ENCODE measurements at places on chromosomes 4 and X.

DNA sequence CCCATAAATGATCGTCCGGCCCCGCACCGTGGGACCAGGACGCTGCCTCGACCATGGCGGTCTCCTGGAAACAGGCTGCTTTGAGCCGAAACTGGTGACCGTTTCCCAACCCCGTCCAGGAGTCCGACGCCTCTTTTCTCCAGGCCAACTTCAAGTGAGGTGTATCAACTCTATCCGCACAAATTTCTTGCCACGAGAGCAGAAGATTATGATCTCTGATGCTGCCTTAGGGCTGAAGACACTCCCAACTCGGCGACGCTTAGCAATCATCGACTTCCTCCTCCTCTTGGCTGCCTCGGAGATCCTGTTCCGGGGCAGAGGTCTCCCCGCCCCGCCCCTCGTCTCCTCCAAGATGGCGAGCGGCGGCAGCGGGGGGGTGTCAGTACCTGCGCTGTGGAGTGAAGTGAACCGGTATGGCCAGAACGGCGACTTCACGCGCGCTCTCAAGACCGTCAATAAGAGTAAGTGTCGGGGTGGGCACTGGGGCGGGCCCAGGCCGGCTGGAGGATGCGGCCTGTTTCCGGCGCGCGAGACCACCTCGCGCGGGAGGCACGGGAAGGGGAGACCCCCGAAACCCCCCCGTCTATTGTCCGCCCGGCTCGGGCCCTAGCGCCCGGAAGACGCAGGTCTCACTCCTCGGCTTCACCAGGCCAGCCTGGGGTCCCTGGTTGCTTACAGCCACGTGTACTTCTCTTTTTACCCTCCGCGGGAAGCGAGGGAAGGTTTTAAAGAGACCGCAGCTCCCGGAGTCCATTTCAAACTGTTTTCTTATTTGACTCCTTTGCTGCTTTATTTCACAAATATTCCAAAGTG, at the start of gene SRP72:
SRP72 (plus strand) TSS at position 334 of the 813 bp plus-strand sequence; CDS start at position 353, 19 bp downstream.
- DNase-seq: peak; percentile 87

DNA sequence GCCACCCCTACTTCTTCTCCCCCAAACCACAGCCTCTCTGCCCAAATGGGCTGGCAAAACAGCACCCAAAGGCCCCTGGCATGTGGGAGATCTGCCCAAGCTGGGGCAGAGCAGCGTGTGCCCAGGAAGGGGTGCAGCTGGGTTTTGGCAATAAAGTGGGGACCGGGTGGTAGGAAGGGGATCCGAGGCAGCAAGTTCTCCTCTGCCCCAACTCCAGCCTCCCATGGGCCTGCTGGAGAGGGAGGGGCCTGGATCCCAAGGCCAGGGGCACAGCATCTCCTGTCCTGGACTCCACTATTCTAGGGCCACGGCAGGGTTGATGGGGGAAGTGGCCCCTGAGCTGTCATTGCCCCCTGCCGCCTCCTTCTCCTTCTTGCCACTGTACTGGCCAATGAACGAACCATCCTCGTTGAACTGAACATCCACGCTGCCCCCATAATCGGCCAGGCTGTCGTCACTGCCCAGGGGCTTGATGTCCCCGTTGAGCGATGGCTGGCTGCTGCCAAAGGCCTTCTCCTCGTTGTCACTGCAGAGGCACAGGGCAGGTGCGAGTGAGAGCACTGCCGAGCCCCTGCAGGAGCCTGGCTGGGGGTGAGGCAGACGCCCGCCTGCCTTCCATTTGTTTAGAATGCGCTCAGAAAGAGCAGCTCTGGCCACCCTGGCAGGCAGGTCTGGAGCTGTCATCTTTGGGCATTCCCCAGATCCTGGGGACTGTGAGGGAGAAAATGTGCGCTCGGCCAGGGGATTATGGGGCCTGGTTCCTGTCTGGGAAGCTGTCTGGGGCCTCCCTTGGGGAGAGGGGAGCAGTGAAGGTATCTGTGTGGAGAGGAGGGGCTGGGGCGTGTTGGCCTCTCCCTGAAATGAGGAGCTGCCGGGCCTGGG, 23.4 kb downstream of the L1CAM start:
- no peak for DNase-seq

DNA sequence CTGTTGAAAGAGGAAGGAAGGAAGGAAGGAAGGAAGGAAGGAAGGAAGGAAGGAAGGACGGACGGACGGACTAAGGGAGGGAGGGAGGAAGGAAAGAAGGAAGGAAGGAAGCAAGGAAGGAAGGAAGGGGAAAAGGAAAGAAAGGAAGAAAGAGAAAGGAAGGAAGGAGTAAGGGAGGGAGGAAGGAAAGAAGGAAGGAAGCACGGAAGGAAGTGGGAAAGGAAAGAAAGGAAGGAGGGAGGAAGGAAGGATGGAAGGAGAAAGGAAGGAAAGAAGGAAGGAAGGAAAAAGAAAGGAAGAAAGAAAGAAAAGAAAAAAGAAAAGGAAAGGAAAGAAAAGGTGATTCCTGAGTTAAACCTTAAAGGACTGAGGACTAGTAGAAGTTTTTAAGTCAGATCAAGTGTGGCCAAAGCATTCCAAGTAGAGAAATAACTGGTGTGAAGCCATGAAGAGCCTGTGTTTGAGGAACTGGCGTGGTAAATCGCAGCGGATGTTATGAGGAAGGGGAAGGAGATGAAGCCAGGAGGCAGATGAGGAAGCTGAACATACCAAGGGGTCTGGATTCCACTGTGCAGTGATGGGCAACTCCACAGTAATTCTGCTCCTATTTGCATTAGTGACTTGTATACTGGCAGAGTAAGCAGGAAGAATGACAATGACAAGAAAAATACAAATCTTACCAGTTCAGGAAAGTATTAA, 163.5 kb downstream of the MGST2 start:
- DNase-seq: no peak

- DNase-seq: peak; percentile 87
Observed at GRCh38 chr4:80184053-80184824, 13.1 kb upstream of the PRDM8 start.

DNA sequence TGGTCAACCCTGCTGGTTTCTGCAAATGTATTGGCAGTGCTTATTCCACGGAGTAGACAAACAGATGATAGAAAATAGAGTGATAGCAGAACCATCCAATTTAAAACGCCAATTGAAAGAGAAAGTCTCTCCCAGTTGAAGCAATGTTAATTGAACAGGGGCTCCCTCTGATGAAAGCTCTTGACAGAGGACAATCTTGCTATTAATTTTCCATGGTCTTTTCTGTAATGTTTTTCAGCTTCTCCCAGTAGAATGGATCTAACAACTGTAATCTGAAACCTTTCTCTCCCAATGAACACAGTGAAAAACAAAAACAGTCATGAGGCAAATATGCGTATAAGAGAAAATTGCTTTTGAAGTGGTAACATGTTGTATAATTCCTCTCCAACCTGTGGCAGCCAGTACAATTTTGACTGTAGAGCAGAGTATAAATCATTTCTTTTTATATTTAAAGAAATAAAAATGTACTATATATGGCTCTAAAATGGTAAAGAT, 225.1 kb upstream of the GALNTL6 start:
- DNase-seq: no peak

DNA sequence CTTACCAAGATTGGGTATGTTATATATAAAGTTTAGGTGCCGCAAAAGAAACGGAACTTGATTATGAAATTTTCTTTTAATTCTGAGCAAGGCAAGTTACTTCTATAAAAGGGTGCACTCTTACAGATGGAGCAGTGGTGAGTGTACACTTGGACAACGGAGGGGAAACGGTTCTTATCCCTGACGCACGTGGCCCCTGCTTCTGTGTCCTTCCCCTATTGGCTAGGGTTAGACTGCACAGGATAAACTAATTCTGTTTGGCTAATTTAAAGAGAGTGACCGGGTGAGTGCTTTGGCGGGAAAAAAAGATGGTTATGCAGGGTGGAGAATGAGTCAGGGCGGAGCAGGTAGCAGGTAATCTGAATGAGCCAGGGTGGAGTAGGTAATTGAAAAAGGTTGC, 149.5 kb downstream of the GC start:
- DNase-seq: no peak

DNA sequence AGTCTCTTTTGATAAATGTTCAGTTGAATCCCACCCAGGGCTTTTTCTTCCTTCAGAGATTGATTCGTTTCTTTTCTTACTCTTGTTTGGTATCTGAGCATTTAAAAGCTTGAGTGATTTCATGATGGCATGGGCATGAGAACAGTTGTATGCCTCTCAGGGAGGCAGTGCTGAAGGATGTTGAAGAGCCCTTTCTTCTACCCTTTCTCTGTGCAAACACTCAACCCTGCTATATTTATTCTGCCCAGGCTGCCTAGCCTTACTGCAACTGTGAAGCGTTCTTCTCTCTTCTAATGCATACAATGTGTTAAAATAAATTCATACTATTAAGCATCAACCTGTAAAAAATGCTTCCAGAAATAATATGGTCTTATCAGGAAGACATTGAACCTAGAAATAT, 367.6 kb upstream of the LCORL start:
- DNase-seq: no peak

DNA sequence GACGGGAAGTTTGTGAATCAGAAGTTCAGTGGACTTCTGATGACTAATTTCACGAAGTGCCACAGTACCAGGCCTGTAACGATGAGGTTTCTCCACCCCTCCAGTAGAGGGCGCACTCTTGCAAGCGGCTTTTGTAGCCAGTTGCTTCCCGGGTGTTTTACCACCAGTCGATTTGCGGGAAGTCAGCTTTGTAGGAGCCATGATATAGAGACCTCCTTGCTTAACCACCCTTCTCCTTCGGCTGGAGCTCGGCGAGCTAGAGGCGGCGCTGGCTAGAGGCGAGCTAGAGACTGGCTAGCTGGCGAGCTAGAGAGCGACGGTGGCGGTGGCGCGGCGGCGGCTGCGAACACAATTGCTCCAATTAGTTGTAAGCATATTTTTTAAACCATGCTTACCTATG, 72.0 kb downstream of the IL1RAPL1 start:
- DNase-seq: no peak

- no peak for DNase-seq
Observed at GRCh38 chr4:109298279-109299010, 4.0 kb downstream of the COL25A1 start.

- peak; percentile 47 for DNase-seq
Observed at GRCh38 chr4:23889814-23890341, at the start of gene PPARGC1A. Gene PPARGC1A, minus strand, starts transcription at chr4:23890047. Its CDS starts 90 bp downstream, at chr4:23889957.

DNA sequence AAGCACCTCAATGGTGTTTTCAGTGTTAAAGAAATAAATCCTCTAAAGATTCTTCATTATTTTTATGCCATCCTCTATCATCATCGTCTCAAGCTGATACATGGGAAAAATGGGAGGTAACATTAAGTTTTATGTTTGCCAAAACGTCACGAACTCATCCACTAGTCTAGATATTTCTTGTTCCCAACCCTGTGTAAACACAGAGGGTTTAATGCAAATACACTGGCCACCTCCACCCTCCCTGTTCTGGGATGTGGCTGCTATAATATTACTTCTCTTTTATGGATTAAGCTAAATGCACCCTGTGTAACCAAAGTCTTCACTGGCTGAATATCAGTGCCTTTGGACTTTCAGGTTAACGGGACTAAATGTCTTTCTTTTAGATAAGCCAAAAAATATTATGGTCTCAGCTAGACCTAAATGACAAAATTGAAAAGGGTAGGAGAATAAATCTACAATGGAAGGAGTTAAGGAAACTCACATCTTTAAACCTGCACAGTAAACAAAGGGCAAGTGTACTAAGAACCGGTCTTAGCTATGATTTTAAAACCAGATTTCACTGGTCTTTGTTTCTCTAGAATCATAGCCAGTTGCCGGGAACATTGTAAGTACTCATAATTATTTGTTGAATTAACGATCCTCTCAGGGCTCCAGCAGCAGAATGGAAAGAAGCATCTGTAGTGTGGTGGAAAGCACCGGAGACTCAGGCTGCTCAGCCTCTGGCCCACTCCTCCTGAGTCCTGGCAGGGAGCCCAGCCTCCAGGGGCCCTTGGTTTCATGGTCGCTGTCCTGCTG, 103.5 kb upstream of the NOCT start:
- no peak for DNase-seq

DNA sequence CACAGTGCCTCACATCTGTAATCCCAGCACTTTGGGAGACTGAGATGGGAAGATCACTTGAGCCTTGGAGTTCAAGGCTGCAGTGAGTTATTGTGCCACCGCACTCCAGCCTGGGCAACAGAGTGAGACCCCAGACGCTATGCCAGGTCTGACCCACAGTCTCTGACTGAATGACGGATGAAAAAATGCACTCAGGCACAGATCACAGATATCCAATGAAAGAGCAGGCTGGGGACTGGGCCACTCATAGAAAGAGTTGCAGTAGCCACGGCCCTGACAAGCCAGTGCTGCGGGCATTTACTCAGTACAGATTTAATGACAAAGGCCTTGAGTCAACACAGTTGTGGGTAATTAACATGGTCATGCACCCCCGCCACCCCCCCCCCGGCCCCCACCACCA, 22.7 kb downstream of the NUDT6 start:
- DNase-seq: no peak

DNA sequence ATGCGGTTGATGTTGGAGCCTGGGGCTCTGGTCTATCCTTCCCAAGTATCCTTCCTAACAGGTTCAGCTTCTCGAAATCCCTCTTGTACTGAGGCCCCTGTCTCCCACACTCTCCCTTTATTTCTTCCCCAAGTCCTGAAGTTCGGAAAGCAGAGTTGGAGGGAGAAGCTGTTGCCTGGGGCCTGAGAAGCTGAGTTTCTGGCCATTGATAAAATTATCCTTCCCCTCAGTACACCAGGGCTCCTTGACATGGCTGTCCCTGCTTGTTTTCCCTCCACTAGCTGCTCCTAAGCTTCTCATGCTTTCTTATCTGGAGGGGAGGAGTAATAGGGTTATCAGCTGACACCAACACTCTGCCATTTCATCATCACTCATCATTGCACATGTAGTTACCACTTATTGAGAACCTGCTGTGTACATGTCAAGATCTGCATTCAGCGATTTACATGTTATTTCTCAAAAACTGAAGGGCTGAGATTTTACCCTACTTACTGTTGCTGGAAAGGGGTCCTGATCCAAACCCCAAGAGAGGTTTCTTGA, 58.0 kb downstream of the FUNDC1 start:
- no peak for DNase-seq

DNA sequence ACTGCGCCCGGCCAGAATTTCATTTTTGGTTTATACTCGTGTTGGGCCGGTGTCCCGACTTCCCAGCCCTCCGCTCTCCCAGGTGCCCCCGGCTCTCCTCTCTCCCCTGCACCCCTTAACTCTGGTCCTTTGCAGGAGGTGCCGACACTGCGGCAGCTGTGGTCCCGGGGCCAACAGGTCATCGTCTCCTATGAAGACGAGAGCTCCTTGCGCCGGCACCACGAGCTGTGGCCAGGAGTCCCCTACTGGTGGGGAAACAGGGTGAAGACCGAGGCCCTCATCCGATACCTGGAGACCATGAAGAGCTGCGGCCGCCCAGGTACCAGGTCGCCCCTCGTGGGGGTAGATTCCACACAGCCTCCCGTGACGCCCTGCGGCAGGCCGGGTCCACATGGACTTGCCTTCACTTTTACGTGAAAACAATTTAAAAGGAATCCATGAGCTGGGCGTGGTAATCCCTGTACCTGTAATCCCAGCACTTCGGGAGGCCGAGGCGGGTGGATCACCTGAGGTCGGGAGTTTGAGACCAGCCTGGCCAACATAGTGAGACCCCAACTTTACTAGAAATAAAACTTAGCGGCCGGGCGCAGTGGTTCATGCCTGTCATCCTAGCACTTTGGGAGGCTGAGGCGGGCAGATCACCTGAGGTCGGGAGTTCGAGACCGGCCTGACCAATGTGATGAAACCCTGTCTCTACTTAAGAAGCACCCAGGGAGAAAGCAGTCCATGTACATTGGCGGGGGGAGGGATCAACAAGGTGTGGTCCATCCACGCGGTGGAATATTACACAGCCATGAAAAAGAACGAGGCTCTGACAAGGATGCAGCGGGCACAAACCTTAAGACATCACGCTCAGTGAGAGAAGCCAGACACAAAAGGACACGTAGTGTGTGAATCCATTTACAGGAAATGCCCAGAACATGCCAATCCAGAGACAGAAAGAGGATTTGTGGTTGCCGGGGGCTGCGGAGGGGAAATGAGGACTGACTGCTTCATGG, 12.0 kb downstream of the PLCXD1 start:
- DNase-seq: no peak

All from left ventricle myocardium inferior (tissue), 1 donor.